ENCODE measurements at places on chromosomes 3 and 15. TPM values are rescaled to one million over a fixed set of nuclear protein-coding genes. Genes with fewer than 3 reads are reported as not detected.

Gene GABRB3
- not detected for total RNA-seq

Gene CPB1
- not detected for total RNA-seq

Gene CLDN16
- total RNA-seq, result not detected

DNA sequence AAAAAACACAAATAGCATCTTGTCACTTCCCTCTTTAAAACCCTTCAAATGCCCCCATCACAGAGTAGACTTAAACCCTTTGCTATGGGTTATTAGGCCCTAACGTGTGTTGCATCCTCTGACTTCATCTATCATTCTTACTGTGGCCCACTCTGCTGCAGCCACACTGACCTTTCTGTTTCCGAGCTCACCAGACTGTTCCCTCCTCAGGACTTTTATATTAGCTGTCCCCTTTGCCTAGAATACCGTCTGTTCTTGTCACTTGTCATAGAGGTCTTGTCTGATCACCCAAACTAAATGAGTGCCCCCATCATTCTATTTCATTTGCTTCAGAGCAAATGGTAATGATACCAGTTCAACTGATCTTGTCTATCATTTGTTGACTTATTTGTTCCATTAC is 877 bp upstream of the FEM1B start:
- H3K27ac ChIP-seq, result peak overlapping the region; percentile 94
- no peaks in the 10 kb centered on the region for H3K27me3 ChIP-seq
- H3K4me1 ChIP-seq, result peaks cover 31% of the 10 kb centered on the region
- no peak for DNase-seq
- H3K36me3 ChIP-seq, result no peaks in the 10 kb centered on the region

Measured in CD4-positive, alpha-beta T cell (primary cell).